CD4-positive, alpha-beta T cell treated with Interleukin-1 beta for 1 hour (primary cell): ENCODE measurements at places on chromosomes 5 and 9.

GRCh38 chr5:180600554-180601041, 9.3 kb upstream of the SCGB3A1 start:
- DNase-seq: no peak

GRCh38 chr9:109780453-109781033, 545 bp downstream of the PALM2AKAP2 start:
- no peak for DNase-seq

- DNase-seq: no peak
Observed at GRCh38 chr5:144820278-144820677, 649.6 kb downstream of the KCTD16 start.

DNA sequence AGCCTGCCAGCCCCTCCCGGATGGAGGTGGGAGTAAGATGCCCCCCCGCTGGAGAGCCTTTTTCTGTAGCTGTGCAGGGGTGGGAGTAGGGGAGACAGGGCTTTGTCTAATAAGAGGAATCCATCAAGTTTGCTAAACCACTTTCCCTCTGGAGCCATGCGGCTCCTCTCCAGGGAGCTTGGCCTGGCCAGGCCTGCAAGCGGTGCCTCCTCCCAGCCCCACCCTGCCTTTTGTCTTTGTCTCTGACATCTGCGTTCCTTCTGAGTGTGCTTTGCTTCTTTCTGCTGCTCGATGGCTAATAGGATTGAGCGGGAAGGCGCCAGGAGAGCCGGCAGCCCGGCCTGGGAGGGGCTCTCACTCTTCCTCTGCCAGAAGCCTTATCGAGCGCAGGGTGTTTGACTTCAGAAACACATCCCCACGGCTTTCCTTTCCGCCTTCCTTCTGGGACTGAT, 26.7 kb upstream of the FCN1 start:
- DNase-seq: no peak

- DNase-seq: no peak
Observed at GRCh38 chr5:92470770-92471169, 1087.7 kb upstream of the ARRDC3 start.

- no peak for DNase-seq
Observed at GRCh38 chr5:116532762-116533525, 41.7 kb downstream of the SEMA6A start.

- no peak for DNase-seq
Observed at GRCh38 chr9:20376731-20377375, 245.4 kb downstream of the MLLT3 start.

DNA sequence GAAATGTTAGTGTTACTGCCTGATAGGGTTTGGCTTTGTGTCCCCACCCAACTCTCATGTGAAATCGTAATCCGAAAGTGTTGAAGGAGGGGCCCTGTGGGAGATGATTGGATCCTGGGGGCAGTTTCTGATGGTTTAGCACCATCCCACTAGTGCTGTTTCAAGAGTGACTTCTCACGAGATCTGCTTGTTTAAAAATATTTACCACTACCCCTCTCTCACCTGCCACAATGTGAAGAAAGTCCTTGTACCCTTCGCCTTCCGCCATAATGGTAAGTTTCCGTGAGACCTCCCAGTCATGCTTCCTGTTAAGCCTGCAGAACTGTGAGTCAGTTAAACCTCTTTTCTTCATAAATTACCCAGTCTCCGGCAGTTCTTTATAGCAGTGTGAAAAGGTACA, 2.6 kb upstream of the RFX3 start:
- DNase-seq: peak; percentile 75

- no peak for DNase-seq
Observed at GRCh38 chr5:149733129-149733900, 3.2 kb downstream of the PPARGC1B start.

DNA sequence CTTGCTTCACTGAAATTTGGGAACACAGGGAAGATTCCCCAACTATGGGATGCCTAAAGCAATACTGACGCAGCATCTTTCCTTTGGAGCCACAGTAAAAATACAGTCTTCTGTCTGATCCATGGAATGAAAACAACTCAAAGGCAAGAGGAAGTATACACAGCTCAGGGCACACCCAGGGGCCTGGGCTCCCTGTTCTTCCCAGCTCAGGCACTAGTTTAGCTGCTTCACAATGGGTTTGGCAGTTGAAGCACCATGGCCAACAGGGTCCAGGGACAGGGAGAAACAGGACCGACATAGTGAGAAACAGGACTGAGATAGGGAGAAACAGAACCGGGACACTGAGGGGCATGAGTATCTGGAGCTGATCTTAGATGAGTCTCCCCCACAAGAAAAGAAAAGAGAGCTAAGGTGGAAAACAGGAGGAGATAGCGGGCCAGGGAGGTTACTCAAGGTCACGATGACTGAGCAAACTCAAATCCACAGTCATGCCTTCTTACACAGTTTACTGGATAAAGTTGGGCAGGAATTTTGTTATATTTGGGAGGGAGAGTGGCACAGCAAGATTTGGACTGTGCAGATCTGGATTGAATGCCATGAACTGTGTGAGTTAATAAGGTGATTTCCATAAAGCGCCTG, 198.8 kb downstream of the SMARCA2 start:
- DNase-seq: no peak

- no peak for DNase-seq
Observed at GRCh38 chr5:5558638-5559527, 136.4 kb downstream of the ICE1 start.

GRCh38 chr9:77952635-77953328, 78.8 kb downstream of the GNAQ start:
- DNase-seq: no peak

DNA sequence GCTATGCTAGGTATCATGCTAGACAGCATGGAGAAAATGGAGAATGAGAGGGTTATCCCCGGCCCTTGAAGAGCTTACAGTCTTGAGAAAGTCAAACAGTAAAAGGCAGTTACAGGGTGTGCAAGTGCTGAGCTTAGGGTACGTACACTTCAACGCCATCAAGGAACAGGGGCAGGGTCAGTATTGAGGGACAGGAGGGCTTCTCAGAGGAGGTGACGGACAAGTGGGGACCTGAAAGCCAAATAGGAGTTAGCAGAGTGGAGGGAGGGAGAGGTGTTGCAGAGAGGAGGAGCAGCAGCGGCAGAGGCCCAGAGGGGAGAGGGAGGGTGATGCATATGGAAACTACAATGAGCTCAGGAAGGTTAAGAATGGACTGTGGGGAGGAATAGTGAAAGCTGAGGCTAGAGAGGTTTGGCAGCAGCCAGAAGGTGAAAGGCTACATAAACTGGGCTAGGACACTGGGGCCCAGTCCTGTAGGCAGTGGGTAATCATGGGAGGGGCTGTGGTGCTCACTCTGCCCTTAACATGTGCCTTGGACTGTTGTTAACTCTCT, 88.0 kb downstream of the NRG2 start:
- DNase-seq: no peak

DNA sequence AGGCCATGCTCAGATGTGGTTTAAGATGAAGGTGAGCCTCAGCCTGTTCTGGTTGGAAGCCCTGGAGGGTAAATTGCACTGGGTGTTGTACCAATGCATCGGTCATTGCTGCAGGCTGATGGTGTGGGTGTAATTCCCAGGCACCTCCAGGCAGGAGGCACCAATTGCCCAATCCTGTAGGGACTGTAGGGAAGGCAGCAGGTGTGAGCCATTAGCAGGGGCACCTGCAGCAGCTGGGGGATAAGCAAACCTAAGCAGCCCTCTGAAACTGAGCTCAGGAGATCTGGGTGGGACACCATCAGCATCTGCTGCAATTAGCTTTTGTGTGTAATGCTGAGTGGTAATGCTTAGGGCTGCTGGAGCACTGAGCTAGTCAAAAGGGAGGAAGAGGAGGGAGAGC, 190.1 kb upstream of the TBC1D2 start:
- no peak for DNase-seq

DNA sequence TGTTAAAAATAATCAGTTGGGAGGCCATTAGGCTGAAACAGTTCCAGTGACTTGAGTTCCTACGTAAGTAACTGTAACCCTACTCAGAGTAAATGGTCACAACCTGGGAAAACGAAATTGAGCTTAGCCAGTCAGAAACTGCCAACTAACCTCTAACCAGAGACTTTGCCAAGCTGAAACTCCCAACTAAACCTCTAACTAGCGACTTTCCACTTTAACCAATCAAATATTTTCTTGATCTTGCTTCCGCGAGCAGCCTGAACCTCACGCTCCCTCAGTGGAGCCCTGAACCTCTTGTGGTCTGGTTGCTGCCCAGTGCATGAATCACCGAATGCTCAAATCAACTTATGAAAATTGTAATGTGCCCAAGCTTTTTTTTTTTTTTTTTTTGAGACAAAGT, 156.2 kb downstream of the MED10 start:
- DNase-seq: no peak

- DNase-seq: no peak
Observed at GRCh38 chr5:168471785-168472184, 14.5 kb upstream of the RARS1 start.

DNA sequence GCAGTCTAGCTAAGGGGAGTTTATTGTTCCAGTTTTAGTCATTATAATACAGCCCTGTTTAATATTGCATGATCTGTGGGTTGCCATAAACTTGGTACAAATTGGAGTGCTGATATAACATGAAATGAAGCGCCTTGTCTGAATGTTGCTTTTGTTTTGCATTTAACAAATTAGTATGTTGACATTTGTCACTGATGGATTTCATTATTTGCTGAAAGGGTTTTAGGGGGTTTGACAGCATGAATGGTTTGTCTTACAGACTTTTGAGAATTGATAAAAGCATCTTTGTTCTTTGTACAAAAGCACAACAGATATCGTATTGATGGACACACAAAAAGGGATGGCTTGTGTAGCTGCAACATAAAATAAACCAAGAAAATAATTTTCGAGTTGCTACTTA, 178.3 kb downstream of the AOPEP start:
- no peak for DNase-seq

DNA sequence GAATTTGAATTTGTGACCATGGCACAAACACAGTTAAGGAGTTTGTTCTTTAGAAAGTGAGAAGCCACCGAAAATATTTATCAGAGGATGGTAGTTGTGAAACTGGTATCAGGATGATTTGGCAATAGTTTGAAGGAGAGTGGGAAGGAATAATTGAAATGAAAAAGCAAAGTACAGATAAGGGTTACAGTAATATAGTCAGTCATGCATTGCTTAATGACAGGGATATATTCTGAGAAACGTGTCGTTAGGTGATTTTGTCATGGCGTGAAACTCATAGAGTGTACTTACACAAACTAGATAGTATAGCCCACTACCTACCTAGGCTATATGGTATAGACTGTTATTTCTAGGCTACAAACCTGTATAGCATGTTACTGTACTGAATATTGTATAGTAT, 84.2 kb downstream of the GPBP1 start:
- no peak for DNase-seq
